ENCODE measurements at places on chromosomes 2 and 18.

- DNase-seq, result no peak
Observed at GRCh38 chr2:32290000-32290339, 12.3 kb downstream of the YIPF4 start.

DNA sequence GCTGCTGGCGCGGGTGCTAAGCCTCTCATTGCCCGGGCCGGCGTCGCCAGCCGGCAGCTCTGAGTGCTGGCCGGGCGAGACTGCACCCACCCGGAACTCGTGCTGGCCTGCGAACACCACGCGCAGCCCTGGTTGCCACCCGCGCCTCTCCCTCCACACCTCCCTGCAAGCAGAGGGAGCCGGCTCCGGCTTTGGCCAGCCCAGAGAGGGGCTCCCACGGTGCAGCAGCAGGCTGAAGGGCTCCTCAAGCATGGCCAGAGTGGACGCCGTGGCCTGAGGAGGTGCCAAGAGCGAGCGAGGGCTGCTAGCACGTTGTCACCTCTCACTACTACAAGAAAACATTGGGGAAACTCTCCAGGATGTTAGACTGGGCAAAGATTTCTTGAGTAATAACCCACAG, 98.6 kb downstream of the SPIRE1 start:
- DNase-seq, result no peak

DNA sequence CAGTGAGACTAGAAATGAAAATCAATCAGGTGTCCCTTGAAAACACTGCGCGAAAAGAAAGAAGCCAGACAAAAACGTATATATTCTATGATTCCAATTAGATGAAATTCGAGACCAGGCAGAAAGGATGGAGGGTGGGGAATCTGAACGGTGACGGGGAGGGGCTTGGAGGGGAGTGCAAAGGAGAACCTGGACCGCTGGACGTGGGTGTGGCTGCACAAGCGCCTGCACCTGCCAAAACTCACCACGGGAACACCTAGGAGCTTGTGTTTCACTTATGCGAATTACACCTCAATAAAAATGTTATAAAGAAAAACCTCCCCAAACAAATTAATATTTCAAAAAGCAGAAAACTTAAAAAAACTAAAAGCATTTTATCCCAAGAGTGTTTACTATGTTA, 21.9 kb downstream of the THAP4 start:
- no peak for DNase-seq

DNA sequence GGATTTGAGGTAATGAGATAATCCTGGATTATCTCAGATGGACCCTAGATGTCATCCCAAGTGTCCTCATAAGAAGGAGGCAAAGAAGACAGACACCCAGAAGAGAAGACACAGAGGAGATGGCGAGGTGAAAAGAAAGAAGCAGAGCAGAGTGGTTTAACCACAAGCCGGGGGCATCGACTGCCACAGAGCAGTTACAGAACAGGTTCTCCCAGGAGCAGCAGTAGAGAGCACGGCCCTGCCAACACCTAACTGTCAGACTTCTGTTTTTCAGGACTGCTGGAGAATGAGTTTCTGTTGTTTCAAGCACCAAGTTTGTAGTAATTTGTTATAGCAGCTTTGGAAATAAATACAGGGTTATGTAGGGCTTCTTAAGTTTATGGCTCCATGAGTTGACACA, 437.0 kb downstream of the THSD7B start:
- no peak for DNase-seq

- no peak for DNase-seq
Observed at GRCh38 chr2:117537032-117537431, 277.5 kb upstream of the DDX18 start.

GRCh38 chr2:134402410-134402809, 148.5 kb downstream of the MGAT5 start:
- no peak for DNase-seq

DNA sequence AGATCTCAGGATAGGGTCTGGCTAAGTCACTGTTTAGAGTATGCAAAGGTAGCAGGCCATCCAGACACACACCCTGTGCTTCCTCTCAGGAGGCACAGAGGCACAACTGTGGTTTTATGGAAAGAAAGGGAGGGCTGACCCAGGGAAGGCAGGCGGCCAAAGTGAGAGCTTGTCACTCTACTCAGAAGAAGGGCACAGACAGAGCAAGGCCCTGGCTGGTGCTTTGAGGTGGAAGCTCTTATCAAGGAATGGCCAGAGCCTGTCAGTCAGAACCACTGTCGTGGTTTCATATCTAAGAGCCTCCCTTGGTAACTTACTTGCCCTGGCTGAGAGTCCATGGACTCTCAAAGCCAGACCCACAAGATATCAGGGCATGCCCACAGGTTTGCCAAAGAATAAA, 40.7 kb downstream of the SLC9A2 start:
- no peak for DNase-seq

DNA sequence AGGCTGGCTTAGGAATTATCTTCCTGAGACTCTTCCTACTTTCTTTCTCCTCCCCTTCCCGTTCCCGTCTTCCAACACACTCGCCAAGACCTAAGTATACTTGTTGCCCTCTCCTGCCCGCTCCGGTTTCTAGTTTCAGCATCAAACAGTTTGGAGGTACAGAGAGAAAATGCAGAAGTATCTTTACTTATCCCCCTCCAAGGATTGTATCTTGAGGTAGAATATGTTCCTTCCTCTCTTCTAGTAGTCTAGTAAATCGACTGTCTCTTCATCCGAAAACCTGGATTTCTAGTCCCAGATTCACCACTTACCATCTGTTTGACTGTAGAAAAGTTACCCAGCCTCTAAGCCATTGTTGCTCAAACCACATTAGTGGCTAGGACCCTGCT, 755 bp downstream of the EIF4E2 start:
- DNase-seq, result no peak

GRCh38 chr18:11500153-11501122, 109.0 kb upstream of the SLC35G4 start:
- DNase-seq, result no peak

DNA sequence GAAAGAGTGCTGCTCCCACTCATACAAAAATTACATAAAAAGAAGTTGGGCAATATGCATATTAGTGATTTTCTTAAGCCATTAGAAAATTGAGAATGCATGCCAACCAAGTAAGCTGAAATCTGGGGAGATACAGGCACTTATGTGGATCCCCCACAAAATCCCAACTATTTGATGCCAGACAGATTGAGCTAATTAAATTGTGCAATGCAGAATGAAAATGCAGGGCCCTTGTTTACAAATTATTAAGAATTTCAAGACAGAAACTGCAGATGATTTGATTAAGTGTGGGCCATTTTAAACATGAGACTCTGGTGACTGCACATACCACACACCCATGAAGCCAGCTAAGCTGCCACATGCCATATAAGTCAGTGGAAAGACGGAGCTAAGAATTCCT, 554.5 kb downstream of the CBLN2 start:
- DNase-seq, result no peak

DNA sequence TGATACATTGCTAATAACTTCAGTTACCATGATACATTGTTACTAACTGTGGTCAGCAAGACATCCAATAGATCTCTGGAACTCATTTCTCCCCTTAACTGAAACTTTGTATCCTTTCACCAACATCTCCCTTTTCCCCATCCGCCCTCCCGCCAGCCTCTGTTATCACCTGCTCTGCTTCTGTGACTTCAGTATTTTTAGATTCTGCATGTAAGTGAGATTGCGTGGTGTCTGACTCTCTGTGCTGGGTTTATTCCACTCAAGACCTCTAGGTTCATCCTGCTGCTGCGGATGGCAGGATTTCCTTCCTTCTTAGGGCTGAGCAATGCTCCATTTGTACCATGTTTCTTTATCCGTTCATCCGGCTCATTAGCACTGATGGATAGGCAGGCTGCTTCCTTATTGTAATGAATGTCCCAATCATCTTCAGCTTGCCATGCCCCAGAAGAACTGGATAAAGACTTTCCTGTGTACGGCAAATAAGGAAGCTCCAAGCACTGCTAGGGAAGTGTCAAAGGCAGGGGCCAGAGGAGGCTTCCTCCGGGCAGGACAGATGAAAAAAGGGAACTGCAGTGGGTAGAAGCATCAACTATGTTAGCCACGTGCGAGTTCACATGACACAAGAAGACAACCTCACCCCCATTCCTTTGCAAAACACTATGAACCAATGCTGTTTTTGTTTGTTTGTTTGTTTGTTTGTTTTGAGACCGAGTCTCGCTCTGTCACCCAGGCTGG, 113.4 kb downstream of the EIPR1 start:
- DNase-seq, result no peak

DNA sequence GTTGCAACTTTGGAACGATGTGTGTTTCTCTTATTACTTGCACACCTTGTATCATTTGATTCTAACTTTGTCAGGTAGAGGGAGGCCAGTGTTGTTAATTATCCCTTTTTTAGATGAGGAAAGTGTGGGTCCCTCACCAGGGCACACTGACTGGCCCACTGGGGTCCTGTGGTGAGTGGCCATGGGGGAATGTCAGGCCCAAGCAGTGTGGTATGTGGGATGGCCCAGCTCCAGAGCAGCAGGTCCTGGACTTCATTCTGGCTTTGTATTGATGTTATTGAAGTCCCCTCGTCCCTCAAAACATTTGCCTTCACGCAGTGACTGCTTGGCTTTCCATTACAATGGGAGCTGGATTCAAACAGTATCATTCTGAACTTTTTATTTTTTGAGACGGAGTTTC, 11.7 kb downstream of the NCK2 start:
- DNase-seq, result no peak

Measured in CD4-positive, alpha-beta T cell treated with Interleukin-4 for 4 hours (primary cell).